ENCODE measurements at places on chromosomes 12 and 14.

GRCh38 chr12:51377099-51377984 lies 13.9 kb downstream of the GALNT6 start:
- no peak for DNase-seq

GRCh38 chr12:49962861-49963765 lies 1.4 kb downstream of the AQP5 start:
- DNase-seq, result no peak

DNA sequence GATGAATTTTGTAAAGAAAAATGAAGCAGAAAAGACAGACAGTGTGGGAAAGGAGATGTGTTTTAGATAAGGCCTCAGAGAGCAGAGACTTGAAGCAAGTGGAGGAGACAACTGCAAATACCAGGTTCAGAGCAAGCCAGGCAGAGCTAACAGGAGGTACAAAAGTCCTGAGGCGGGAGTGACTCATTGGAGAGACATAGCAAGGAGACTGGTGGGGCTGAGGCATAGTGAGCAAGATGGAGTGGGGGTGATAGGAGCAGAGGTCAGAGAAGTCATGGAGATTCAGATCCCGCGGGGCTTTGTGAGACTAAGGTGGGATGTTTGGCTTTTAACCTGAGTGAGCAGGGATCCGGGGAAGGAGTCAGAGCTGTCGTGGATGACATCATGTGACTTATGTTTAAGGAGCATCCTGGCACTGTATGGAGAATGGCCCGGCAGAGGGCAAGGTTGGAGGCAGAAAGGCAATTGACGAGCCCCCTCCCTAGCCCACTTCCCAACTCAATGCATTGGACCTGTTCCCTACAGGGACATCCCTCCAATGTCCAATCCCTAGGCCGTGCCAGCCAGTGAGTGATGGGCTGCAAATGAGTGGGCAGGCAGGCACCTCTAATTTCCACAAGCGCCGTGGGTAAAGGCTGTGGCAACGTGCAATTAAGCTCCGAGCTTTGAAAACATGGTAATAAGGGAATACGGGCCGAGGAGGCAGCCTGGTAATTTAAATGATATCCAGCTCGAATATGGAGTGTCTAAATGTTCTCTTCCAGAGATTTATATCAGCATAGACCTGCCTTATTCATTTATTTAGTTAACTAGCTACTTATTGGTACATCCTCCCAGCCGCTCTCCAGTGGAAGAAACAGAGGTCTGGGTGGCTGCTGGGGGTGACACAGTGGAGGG lies 206.8 kb upstream of the LHX5 start:
- no peak for DNase-seq

GRCh38 chr12:105570944-105571343 lies 240.5 kb downstream of the C12orf75 start:
- no peak for DNase-seq

DNA sequence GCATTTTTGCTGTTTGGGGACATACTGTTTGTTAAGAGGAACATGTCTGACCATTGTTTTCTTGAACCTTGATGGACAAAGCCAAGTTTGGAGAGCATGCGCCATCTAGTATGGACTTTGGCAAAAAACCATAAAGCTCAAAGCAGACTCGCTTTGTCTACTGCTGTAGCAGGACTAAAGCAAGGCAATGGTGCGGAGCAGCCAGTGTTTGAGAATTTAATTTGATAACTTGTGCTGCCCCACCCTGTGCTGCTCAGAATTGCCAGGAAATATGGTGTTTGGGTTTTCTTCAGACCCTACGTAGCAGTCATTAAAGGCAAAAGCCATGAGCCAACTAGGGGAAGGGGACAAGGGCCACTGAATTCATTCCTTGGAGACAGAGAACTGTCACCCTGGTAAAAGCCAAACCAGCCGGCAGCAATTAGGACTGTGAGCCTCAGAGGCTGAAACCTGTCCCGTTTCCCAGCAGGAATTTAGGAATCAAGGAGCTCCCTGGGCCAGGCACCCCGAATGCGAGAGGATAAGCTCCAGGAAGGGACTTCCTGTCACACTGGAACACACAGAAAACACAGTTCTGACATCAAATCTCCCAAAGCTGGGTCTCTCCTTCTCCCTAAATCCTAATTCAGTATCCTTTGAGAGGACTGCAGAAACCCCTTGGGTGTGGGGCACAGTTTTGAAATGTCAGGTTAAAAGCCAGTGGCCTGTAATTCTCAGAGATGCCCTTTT lies 1.1 kb downstream of the AVIL start:
- no peak for DNase-seq

GRCh38 chr12:122528992-122529391 lies 1.9 kb downstream of the KNTC1 start:
- DNase-seq, result no peak
